ENCODE measurements at places on chromosomes 5 and 9.

DNA sequence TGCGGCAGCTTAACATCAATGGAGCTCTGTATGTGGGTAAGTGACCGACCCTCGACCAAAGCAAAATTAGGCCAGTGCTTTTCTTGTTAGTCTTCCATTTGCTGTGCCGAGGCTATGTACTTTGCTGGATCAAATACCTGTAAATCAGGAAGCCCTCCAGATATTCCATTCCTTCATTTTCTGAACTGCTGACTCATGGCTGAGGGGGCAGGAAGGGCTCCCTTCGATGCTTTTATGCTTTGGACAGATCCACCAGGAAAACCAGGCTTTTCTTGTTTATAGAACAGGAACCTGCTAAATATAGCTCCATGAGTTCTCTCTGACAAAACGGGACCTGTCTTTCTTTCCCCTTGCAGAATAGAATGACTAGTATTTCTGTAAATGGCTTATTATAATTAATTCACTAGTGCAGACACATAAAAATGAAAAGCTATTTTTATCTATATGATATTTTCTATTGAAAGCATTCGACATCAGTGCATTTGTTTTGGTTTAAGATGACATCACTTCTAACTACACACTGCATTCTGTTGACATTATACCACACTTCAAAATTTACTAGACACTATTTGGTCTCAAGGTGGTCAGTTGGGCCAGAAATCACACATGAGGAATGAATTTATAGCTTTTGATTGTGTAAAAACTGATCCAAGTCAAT is 93.3 kb downstream of the LIFR start:
- DNase-seq, result no peak

- no peak for DNase-seq
Measured at GRCh38 chr9:91572044-91572443, 148.4 kb upstream of the NFIL3 start.

GRCh38 chr5:65117525-65117924 is 348.8 kb downstream of the CWC27 start:
- no peak for DNase-seq

DNA sequence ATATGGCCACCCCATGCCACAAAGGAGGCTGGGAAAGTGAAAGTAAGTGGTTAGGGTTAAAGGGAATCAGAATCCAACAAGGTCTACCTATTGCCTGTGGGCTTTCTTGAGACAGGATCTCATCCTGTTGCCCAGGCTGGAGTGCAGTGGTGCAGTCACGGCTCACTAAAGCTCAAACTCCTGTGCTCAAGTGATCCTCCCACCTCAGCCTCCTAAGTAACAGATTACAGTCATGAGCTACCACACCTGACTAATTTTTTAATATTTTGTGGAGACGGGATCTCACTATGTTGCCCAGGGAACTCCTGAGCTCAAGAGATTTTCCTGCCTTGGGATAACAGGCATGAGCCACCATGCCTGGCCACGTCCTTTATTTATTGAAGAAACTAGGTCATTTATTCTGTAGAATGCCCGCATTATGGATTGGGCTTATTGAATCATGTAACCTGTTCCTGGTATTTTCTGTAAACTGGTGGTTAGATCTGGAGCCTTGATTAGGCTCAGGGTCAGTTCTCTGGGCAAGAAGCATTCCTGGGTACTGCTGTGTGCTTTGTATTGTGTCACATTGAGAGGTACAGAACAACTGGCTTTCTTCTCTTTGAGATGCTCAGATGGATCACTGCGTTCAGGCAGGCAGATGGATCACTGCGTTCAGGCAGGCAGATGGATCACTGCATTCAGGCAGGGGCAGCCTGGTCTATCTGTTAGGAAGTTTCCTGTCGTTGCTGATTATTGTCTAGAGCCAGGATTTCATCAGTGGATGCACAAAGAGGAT is 41.6 kb downstream of the ERGIC1 start:
- no peak for DNase-seq

GRCh38 chr5:91272858-91273257 is 110.3 kb downstream of the ARRDC3 start:
- no peak for DNase-seq

DNA sequence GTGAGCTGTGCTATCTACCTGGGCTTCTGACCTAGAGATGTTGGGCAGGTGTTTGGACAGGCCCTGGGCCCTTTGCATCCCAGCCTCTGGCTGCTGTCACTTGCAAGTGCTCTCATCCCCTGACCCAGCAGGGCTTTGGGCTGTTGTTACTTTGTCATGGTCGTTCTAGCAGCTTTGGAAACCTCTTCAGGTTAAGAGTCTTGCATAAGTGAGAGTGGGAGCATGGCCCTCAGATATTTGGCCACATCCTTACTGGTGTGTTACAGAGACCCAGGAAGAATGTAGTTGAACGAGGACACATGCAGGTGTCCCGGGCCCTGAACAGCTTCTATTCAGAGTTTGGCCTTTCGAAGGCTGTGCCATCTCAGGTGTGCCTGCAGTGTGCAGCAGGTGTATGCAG is 4.5 kb downstream of the TENT4A start:
- no peak for DNase-seq

DNA sequence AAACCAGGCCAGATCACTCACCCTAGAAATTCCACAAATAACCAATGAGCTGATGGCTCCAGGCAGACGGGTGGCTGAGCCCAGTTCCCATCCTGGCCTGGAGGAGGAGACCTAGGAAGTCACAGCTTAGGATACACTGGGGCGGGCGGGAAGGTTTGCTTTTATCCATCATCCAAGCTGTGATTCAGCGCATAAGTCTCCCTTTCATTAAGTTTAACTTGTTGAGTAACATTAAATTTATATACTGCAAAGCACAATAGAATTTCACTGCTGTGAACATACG is 55.7 kb downstream of the THBS4 start:
- DNase-seq, result no peak

- DNase-seq, result no peak
Measured at GRCh38 chr9:14209399-14210345, 104.3 kb downstream of the NFIB start.

- no peak for DNase-seq
Measured at GRCh38 chr5:116358911-116359418, 215.7 kb downstream of the SEMA6A start.

GRCh38 chr5:10699281-10699874 is 61.7 kb downstream of the DAP start:
- DNase-seq, result no peak

- DNase-seq, result no peak
Measured at GRCh38 chr5:13601112-13601511, 343.4 kb downstream of the DNAH5 start.

GRCh38 chr5:17249029-17249634 is 31.7 kb downstream of the BASP1 start:
- no peak for DNase-seq

GRCh38 chr5:161547406-161547737 is 847 bp upstream of the GABRB2 start:
- no peak for DNase-seq

GRCh38 chr5:98050583-98050982 is 722.9 kb upstream of the RGMB start:
- DNase-seq, result no peak

GRCh38 chr5:34598177-34598794 is 57.8 kb upstream of the RAI14 start:
- no peak for DNase-seq

DNA sequence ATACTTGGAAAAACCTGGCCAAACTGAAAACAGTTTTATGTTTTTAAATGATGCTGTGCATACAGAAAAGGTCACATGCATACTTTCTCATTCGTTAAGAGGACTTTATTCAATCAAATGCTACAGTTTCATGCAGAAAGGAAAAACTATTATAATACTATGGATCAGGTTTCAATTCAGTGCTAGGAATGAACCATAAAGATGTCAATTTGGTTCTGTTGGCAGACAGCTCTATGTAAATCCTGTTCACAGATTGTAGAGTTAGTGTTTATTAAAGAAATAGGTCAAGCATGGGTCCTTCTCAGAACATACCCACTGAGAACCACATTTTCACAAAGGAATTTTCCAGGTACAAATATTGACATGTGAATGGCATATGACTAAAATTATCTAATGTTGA is 57.1 kb downstream of the RETREG1 start:
- no peak for DNase-seq

- no peak for DNase-seq
Measured at GRCh38 chr9:121201045-121201737, 478 bp downstream of the RAB14 start.

- no peak for DNase-seq
Measured at GRCh38 chr9:129027685-129028191, 393 bp downstream of the SH3GLB2 start.

GRCh38 chr5:33059081-33059480 is 348.0 kb downstream of the NPR3 start:
- no peak for DNase-seq

DNA sequence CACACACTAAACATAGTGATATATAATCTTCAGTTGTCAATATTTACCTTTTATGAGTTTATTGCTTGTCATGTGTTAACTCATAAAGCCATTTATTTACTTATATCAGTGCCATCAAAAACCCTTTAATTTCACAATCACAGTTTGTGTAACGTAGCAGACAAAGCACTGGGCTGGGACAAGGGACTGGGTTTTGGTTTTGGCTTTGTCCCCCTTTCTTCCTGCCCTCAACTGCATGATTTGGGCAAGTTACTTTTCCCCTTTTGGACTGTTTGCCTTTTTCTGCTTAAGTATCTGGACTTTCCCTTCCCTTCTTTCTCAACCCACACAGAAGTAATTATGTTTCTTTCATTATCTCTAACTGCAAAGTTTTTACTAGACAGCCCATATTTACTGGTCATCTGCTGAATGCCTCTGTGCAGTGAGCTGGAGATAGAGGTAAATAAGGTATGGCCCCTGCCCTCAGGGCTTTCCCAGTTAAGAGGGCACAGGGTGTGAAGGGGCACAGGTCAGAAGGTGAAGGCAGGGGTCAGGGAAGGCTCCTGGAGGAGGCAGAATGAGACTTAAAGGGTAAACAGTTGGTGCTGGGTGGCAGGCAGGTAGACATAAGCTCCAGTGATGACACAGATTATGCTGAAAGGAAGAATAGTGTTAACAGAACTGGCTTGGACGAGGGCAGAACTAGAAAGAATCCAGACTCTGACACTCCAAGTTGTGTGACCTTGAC is 14.8 kb upstream of the NR3C1 start:
- no peak for DNase-seq

GRCh38 chr9:99637641-99638040 is 184.0 kb upstream of the NR4A3 start:
- no peak for DNase-seq

All from cortex of kidney (tissue), 1 donor.